CD4-positive, alpha-beta T cell (primary cell): ENCODE measurements at places on chromosomes 3 and 15.

GRCh38 chr15:40893019-40893670 lies 1.1 kb upstream of the VPS18 start:
- DNase-seq, result no peak

- no peak for DNase-seq
These were observed 229.5 kb upstream of the ROPN1 start for GRCh38 chr3:124221422-124221821.

DNA sequence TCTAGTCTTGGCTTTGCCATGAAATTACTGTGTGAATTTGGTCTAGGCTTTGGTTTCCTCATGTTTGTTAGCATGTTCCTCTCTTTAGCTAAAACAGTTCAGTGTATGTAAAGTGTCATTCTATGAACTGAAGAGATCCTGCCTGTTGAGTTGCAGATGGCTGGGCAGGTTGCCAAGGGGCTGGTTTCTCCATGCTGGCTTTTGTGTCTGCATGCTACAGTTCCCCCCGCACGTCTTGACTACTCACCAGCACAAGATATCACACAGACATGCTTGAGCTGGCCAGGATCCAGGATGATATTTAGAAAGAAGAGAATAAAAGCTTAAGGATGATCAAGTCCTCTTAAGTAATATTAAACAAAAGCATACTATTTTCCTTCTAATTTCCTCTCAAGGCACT lies 90.2 kb downstream of the CERS3 start:
- peak; percentile 24 for DNase-seq

DNA sequence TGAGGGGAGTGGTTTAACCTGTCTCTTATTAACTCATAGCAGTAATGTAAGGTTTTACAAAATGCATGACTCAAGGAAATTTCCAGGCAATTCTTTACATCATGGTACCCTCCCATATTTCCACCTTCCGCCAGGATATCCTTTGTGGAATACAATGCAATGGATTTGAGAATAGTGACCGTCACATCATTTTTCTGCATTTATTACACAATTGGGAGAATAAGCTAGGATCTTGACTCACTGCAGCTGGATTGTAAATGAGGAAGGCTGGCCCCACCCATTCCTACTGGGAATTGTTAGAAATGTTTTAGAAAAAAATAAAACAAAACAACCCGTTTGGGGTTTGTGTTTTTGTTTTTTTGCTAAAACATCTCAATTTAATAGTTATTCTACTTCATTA lies 97.4 kb downstream of the IMPG2 start:
- DNase-seq, result no peak

DNA sequence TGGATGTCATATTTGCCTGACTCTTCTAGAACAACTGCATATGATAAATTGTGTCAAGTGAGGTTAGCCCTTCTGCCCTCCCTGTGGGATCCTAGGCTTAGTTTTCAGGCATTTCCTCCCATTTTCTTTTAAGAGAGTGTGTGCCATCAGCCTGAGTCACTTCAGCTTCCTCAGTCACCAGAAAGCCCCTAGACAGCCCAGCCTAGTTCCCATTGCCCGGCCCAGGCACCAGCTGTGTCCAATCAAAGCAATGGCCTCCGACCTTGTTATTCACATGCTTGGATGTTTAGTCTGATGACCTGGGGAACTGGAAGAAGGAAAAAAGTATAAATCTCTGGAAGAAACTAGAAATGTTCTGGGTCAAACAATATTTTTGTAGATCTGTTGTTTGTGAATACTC lies 221.9 kb upstream of the LRIG1 start:
- no peak for DNase-seq

GRCh38 chr3:116905794-116906193 lies 196.2 kb downstream of the TUSC7 start:
- DNase-seq, result no peak

DNA sequence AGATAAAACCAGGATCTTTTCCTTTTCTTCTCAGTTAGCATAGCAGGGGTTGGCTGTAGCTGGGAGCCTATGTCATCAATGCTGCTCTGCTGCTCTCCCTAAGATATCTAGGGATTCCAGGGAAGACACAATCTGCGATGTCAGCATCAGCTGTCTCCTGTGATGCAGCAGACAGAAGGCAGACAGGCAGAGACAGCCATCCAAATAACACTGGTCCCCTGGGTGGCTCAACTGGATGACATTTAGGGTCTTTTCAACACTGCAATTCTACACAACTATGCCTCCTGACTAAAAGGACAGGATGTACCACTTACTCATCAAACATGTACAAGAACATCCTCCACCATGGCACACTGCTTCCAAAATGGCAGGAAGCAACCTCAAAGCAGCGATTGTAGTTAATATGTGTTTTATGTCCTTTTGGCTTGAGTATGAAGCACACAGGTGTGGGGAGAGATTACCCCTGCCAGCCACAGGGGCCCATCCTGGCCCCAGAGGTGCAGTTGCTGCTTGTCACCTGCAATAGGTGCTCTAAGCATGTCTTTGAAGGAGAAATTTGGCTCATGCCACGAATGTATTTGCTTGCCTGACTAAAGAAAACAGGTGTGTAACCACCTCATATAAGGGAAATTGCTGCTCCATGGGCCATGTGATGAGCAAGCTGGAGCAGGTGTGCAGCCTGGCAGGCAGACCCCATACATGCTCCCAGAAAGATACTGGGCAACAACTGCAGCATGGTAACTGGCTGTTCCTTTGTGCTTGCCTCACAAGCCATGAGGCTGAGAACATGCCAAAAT lies 357.8 kb downstream of the VPS13C start:
- DNase-seq, result no peak

- no peak for DNase-seq
These were observed 5.5 kb upstream of the FSIP1 start for GRCh38 chr15:39788108-39788507.

GRCh38 chr15:77645602-77646001 lies 12.9 kb upstream of the LINGO1 start:
- no peak for DNase-seq

- peak; percentile 39 for DNase-seq
These were observed 3.0 kb downstream of the ALCAM start for GRCh38 chr3:105369500-105370371.

- no peak for DNase-seq
These were observed 40.5 kb downstream of the FILIP1L start for GRCh38 chr3:100073714-100074307.

DNA sequence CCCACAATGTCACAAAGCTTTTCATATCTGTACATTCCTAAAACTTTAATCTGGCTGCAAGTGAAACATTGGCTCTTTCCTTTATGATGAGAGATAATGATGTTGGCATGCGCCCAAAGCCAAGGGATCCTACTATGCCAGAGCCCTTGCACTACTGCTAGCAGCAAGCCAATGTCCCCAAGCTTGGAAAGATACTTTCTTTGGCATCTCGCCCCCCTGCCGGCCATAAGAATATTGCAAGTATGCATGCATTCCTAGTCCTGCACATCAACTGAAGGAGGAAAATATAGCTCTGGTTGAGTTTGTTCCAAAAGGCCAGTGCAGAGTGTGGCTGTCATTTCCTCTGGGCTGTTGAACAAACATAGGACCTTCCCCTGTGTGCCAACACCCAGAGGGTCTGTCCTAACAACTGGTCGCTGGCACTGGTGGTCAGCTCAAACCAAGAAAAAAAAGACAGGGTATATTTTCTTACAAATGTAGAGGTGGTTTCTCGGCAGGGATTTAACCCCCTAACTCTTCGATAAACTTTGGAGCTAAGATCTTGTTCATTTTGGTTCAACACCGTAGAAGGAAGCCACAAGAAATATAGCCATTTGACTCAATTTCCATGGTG lies 120.9 kb upstream of the ZBED2 start:
- no peak for DNase-seq

GRCh38 chr3:169421182-169421581 lies 242.3 kb downstream of the MECOM start:
- DNase-seq, result no peak

DNA sequence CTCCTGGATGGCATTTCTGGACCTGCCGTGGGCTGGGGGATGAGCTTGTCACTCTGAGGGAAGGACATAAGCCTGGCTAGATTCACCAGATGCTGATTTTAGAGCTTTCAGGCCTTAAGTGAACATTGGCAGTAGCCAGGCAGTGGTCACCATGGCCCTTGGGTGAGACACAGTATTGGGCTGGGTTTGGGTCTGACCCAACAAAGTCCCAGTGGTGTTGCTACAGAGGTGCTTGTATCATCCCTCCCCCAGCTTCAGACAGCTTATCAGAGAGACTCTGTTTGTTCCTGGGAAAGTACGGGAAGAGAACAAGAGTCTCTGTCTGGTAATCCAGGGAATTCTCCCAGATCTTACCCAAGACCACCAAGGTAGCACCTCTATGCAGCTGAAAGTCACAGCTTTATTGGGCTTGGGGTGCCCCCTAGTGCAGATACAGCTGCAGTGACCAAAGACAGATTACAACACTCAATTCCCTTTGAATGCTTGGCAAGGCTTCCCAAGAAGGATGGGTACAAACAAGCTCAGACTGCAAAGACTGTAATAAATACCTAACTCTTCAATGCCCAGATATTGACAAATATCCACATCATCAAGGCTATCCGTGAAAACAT lies 9.8 kb upstream of the RUVBL1 start:
- peak; percentile 70 for DNase-seq

GRCh38 chr3:144470666-144471065 lies 499.0 kb downstream of the DIPK2A start:
- no peak for DNase-seq

GRCh38 chr15:99480016-99480810 lies 85.6 kb upstream of the MEF2A start:
- DNase-seq, result no peak

- no peak for DNase-seq
These were observed 16.6 kb downstream of the SCAANT1 start for GRCh38 chr3:63895422-63896189.

DNA sequence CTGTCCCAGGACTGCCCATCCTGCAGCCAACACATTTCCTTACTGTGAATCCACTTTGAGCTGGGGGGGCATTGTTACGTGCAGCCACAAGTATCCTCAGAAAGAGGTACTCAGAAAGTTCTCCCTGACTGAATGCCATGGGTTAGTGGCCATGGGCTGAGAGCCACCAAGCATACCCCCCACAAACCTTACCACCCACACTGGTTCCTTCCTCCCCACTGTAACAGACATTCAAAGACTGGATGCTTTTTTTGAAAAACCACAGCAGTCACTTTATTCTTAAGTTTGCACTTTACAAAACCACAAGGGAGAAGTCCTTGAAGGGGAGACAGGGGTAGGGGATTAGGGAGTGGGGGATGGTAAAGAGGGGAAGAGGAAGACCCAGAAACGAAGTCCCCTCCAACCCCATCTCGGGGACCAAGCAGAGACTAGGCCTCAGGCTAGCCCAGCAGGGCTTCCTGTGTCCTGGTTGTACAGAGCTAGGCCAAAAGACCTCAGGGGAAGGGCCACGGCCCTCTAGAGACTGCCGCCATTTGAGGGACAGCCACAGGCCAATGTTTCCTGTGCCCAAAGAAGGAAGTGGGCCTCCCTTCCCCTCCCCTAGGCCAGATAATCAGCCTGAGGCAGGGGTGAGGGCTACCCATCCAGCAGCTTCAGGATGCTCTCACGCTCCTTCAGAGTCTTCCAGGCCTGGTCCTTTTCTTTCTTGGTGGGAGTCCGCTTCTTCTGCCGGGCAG lies 10.1 kb upstream of the CAMK1 start:
- peak; percentile 30 for DNase-seq

DNA sequence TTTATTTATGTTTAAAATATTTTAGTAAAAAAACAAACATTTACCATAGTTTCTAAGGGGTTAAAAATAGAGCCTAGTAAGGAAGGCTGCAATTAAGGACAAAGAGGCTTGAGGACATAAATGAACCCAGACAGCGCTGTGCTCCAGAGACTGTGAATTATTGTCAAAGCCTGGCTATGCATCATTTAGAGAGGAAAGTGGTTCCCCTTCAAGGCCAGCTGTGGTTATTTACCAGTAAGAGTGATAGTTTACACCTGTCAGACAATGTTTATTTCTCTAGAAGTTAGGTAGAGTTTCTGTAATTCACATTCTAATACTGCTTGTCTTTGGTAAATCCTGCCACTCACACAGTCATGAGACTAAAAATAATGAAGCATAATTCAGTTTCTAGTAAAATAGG lies 32.4 kb upstream of the PIK3R4 start:
- DNase-seq, result no peak

DNA sequence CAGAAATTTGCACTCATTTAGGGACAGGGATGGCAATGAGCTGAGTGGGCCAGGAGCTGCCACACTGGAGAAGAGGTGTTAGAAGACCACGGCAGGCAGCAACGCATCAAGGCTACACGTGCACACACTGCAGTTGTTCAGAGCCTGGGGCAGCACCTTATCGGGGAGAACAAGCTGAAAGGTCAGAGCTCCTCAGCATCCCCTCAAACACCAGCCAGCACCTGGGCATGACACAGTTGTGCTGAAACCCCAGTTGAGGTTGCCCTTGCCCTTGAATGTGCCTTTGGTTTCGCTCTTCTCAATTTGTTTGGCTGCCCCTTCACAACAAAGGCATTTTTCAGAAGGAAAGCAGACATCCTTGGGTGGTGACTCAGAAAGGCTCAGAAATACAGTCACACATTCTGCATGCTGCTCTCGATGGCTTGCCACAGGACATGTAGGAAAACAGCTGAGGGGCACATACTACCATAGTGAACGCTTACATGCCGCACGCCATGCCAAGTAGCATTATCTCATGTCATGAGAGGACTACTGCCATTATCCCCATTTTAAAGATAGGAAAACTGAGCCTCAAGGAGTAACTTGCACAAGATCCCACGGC lies 57.6 kb downstream of the ST8SIA2 start:
- DNase-seq, result no peak

DNA sequence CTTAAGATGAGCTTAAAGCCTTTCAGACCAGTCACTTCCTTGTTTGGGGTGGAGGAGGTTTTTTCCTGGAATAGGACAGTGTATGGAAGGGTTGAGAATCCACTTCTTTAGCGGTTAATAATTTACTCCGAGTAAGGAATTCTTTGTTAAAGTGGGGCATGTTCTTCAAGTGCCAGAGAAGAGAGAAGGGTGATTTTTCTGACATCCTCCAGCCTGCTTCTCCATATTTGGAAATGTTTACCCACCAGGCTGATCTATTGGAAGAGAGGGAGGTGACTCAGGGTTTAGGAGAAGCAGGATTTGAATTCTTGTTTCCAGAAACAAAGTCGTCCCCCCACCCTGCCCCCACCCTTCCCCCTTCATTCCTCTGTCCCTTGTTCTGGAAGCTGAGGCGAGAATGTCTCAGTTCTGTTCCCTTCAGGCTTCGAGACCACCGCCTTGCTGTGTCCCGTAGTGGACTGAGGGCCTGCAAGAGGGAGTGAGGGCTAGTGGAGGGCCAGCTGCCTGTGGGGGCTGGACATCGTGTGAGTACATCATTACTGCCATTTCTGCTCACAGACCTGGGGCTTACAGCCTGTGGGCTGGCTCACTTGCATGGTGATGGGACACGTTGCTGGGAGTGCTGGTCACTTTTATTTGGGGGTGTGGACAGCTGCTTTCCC lies 58.5 kb downstream of the LPP start:
- no peak for DNase-seq

DNA sequence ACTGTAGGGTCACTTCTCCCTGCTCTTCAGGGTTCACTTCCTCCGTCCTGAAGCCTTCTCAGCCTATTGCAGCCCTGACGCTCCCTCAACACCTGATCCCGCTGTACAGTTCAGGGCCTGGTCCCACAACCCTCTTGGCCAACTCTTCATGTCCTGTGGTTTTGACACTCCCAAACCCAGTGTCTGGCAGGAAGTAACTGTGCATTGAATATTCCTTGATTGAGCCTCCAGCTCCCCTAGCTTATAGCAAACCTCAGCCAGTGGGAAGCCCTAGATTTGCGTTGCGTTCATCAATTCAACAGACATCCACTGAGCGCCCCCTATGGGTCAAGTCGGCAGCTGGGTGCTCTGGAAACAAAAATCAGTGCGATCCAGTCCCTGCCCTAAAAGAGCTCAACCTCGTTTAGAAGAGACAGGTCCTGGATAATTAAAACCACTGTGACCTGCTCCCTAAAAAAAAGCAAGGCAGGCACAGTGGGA lies 13.5 kb downstream of the UBAP1L start:
- peak; percentile 36 for DNase-seq
